Adrenal gland (tissue), 19 donors: ENCODE measurements at places on chromosomes 3 and 15.
A peak's percentile ranks its signal among the peaks of the same experiment; 100 is the strongest.

DNA sequence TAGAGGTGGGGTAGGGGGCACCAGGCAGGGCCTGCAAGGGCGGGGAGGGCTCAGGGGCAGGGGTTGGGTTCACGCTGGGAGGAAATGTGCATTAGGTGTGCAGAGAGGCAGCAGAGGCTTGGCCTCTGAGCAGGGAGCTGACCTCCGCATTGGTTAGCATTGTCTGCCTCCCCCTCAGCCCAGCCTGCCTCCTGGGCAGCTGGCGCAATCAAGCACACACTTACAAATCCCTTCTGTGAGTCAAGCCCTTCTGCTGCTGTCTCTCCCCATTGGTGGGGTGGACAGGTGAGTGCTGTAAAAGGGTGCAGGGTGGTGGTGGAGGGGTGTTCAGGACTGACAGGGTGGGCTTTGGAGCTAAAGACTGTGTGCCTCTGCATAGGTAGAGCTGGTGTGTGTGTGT lies 9.3 kb downstream of the LOXL1 start:
- no peak for DNase-seq

DNA sequence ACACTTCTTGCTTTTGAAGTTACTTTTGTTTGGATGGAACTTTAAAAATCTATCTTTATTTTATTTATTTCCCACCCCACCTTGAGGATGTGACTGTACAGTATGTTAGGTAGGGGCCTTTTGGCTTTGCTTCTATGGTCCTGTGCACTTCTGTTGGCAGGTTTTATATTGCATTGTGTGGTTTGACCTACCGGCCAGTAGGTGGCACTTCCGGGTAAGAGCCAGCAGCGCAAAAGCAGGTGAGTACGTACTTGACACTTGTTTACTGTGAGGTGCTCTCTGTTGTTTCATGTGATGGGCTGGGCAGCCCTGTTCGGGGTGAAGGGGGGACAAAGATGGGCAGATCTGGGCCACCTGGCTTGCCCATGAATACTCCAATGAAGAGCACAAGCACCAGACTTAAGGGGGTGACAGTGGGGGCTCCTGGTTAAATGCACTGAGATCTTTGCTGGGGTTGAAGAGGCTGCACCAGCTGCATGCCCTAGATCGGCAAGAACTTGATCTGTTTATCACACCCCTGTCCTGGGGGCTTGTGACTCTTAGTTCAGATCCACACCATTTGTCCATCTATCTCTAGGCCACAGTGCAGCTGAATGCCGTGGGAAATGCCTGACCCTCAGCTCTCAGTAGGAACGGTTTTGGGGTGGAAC lies 131.6 kb downstream of the NLGN1 start:
- no peak for DNase-seq

DNA sequence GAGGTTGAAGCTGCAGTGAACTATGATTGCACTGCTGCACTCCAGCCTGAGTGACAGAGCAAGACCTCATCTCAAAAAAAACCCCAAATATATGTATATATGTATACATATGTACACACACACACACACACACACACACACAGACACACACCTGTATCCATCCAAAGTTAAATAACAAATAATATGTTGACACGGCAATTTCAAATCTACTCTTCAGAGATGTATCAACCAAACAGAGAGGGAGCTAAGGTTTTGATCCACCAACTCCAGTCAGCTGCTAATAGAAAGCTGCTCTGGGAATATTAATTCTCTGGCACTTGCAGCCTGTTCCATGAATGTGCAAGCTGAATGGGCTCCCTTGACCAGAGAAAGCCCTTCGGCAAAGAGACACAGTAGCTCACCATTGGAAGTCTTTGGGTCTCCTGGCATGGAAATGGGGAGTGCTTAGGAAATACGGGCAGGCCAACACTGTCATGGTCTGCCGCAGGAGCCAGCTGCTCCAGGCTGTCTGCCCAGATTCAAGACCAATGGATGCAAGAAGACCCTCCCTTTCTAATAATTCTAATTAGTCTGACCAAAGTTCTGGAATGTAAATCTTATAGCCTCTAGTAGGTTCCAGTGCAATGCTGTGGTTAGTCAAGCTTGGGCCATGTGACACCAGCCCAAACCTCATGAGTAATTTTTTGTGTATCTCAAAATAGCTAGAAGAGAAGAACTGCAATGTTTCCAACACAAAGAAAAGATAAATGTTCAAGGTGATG lies 299.8 kb downstream of the KBTBD8 start:
- no peak for DNase-seq

GRCh38 chr15:60840703-60841411 lies 361.9 kb upstream of the ICE2 start:
- DNase-seq = no peak

DNA sequence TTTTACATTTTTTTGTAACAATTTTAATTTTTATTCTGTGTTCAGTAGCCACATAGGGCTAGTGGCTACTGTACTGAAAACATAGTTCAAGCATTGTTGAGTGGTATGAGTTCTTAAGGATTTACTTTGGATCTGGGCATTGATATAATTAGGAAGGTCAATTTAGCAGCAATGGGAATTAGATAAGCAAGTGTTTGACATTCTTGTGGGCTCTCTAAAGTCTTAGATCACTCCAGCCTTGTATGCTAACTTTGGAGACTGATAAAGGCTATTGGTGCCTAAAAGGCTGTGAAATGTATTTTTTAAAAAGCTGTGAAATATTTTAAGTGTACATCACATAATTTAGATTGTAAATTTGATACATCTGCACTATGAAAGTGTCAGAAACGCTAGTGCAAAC lies 2.5 kb upstream of the DNAJC13 start:
- no peak for DNase-seq

GRCh38 chr3:12593473-12593872 lies 36.6 kb downstream of the MKRN2 start:
- DNase-seq = no peak

GRCh38 chr3:56816061-56816460 lies 14.3 kb upstream of the ARHGEF3 start:
- DNase-seq = no peak

GRCh38 chr15:45611305-45611704 lies 23.5 kb upstream of the SQOR start:
- DNase-seq = no peak

DNA sequence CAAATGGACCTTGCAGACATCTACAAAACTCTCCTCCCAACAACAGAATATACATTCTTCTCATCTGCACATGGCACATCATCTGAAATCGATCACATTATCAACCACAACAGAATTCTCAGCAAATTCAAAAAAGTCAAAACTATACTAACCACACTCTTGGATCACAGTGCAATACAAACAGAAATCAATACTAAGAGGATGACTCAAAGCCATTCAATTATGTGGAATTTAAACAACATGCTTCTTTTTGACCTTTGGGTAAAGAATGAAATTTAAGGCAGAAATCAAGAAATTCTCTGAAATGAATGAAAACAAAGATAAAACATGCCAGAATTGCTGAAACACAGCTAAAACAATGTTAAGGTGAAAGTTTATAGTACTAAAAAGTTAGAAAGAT lies 358.1 kb downstream of the NSUN3 start:
- no peak for DNase-seq

- peak; percentile 77 for DNase-seq
Measured at GRCh38 chr3:150761831-150762661, 923 bp downstream of the SIAH2 start.

DNA sequence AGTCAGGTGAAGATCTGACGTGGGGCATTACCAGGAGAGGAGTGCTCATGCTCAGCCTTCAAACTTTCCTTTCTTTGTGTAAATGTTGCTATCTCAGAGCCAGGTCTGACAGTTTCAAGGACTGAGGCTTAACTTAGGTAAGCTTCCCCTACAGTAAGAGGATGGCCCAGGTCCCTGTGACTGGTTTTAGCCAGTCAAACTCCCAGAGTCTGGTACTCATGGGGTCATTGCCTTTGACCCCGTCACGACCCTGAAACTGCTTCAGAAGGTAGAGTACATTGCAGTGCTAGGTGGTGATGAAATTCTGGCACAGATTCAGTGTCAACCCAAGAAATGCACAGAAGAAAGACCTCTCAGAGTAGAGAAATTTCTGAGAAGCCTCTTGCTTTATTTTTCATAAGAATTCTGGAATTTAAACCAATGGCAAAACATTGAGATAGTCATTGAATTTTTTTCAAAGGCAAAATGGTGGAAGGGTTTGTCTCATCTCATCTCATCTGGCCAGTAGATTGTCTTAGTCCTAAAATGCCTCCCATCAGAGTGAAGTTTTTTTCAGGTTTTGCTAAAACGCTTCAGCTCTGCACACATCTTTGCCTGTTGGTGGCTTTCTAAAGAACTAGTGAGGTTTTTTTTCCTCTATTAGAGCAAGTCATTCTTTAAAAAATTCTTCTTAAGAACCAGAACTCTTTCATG lies 23.1 kb downstream of the ZBTB38 start:
- no peak for DNase-seq

- peak; percentile 84 for DNase-seq
Measured at GRCh38 chr3:194148383-194148782, 12.4 kb downstream of the HES1 start.

DNA sequence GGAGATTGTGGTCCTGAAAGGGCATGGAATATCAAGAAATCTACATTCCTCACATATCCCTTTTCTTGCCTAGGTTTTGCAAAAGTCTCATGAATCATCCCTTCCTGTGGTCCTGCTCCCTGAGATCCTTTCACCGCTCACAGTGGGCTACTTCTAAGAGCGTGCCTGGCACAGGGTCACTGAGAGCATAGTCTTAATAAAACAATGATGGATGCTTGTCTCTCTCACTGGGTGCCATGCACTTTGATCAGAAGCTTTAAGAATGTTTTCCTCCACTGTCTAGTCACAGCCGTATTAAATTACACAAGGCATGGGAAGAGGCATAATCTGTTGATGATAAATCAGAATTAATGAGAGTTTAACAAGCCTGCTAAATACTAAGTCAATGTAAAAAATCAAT lies 269.7 kb upstream of the ATP10A start:
- no peak for DNase-seq

- no peak for DNase-seq
Measured at GRCh38 chr3:78204977-78205376, 1165.1 kb downstream of the ROBO2 start.

GRCh38 chr3:64548200-64548889 lies 139.5 kb downstream of the ADAMTS9 start:
- DNase-seq = peak; percentile 36

DNA sequence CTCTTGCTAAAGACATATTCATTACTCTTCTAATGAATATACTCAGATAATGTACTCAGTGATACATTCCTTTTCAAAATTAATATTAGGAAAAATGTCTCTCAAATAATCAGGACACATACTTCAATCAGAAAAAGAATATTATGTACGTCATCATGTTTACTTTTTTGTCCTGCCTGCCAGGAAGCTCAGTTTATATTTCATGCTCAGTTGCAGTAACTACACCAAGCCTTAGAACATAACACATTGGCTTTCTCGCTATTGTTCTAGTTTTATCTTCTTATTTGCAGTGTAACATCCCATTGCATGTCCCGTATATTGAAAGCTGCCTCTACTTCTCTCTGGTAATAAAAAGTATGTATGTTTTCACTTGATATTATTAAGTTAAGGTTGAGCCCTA lies 181.5 kb upstream of the LPP start:
- no peak for DNase-seq

DNA sequence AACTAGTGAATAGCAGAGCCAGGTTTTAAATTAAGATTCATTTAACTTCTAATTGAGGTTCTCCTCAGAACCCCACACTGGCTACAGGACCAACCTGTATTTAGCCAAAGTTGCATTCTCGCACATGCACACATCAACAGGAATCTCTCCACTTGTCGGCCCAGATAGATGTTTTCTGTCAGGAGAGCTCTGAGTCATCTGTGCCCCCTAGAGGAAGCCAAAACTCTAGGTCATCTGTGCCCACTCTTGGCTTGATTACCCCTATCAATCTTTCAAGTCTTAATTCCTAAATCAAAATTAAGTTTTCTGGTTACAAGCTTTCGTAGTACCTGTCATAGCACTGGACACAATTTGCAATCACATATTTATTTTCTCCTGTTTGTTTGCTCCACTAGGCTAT lies 104.9 kb upstream of the EOMES start:
- DNase-seq = no peak

GRCh38 chr3:42012383-42012934 lies 50.6 kb upstream of the ULK4 start:
- no peak for DNase-seq

- peak; percentile 79 for DNase-seq
Measured at GRCh38 chr3:43155464-43156121, 49.7 kb upstream of the POMGNT2 start.

DNA sequence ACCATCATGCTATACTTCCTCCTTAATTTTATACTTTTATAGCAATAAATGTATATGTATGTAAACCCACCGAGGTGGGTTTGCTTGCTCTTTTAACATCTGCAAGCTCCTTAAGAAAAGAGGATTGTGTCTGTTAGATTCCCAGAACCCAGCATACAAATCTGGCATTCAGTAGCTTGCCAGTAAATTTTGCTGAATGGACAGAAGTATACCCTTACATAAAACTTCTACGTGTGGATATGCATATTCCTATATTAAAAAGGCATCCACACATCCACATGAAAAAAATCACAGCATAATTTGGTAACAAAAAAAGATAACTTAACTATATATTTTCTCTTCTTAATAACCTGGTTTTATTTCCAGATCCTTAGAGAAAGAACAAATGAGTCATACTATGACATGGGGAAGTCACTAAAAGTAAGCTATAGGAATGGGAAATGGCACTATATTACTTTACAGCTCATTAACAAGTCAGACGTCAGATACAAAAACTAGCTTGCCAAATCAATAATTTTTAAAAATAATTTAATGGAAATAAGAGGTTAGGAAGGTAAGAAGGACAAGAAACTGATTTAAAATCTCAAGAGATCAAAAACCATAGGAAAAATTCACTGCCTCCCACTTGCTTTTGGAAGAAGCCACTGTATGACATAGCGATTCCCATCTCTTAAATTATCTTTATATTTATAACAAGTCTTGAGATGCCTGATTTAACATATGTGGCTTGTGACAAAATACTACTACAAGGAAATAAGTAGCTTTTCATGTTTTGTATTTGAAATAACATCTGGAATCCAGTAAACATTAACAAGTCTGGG lies 68.7 kb downstream of the SUMF1 start:
- DNase-seq = no peak

DNA sequence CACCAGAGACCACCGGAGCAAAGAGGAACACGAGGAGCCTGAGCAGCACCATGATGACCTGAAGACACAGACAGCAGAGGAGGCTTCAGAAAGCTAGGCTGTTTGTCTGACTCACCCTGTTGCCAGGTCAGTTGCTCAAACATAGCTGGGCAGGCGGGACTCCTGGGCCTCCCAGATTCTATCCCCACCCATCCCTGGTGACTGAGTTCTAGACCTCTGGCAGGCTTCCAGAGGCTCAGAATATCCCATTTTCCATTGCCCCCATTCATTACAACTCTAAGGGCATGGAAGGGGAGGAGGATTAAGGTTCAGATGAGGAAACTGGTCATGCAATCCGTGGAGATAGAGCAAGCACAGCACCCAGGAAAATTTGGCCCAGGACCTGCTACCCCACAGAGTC lies at the start of gene CDHR4:
CDHR4 (minus strand) TSS at position 113 of the 400 bp plus-strand sequence; CDS start at position 52, 61 bp downstream.
- DNase-seq = peak; percentile 65

- DNase-seq = peak; percentile 71
Measured at GRCh38 chr3:48119505-48120193, 68.6 kb downstream of the CDC25A start.

GRCh38 chr3:148089171-148089570 lies 608.5 kb upstream of the AGTR1 start:
- no peak for DNase-seq
